Stimulated activated CD4-positive, alpha-beta T cell treated with anti-CD3 and anti-CD28 coated beads, Interleukin-2, amount 100 ng/mL, for 4 hours (primary cell): ENCODE measurements at places on chromosomes 1 and 21.

GRCh38 chr1:15106608-15107007 is 46.9 kb upstream of the TMEM51 start:
- DNase-seq: no peak

DNA sequence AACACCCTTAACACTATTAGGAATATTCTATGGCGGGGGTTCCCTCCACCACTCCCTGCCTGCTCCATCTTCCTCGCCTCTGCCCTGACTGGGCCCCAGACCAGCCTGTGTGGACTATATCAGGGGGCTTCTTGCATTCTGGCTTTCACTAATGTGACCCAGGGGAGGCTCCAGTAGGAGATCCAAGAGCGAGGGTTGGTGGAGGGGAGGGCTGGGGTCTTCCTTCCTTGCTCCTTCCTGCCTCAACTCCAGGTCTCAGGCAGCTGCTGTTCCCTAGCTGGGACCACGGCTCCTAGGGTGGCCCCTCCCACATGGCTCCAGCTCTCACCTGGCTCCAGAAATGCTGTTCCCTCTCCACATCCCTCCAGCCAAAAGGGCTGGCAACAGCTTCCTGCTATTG is 257.4 kb downstream of the MATN1 start:
- DNase-seq: no peak

- no peak for DNase-seq
These were observed 45.3 kb downstream of the MAST2 start for GRCh38 chr1:45848714-45849113.

DNA sequence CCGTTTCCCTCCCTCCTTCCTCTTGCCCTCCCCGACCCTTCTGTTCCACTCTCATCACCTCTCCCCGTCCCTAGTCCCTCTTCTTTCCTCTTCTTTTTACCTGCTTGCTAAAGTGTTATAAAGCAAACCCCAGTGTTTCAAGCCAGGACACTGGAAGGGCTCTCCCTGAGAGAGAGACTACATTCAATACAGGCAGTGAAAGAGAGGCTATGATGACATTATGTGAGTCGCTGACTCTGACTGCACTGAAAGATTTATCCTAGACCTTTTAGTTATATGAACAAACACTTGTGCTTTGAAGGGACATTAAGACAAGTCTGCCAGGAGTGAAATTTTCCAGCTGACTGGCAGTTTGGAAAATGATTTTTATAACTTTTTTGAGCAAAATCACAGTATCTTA is 155.7 kb downstream of the S1PR1 start:
- no peak for DNase-seq

DNA sequence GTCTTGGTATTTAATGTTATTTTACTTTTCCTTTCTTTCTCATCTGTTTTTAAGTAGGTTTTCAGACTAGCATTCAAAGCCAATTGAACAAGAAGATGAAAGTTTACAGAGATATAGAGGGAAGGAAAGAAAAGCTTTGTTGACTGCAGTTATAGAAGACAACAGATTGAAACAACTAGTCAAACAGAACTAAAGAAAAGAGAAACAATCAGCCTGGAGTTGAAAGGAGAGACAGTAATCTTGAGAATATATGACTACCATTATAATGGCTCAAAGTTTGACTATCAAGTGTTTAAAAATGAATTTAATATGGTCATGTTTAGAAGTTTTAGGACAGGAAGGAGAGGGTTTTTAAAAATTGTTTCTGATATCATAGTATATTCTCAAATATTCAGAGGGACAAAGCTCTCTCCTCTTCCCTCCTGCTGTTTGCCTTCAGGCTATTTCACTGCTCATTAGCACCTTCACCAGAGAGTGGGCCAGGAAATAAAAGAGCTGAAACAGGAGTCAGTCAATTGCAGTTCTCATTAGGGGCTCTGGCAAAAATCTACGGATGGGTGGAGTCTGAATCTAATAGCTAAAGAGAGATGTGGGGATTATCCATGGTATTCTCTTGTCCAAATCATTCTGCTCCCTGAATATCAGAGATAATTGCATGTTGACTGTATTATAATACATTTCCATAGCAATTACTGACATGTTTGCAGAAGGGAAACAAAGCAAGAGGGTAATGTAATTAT is 577.8 kb downstream of the BRINP3 start:
- DNase-seq: no peak

DNA sequence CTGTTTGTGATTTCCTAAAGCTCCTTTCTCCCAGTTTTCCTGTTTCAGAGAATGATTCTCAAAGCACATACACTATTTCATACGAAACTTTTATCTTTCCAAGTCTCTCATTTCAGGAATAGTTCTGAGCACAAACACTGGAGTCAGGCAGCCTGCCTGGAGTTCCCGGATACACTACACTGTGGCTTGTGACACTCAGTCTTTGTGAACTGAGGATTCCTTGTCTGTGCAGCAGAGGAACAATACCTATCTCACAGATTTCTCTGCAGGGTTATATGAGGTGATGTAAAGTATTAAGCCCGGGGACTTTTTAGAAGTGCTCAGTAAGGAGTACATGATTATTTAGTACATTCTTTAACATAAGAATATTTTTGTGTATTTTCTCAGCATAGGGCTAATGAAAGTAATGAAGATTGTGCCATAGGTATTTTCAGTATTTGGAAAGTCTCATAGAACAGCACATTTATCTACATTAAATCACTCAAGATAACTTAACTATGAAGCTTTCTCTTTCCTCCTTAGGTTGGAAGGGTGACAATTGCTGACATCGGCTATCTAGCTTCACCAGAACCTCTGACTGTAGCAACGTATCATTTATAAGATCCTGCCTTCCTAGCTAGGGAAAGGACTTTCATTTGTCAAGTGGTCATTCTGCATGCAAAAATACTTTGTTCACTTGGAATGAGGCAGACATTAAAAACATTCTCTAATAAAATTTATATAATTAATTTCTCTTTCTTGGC is 12.9 kb downstream of the GBP2 start:
- no peak for DNase-seq

GRCh38 chr1:85091671-85092280 is 43.5 kb upstream of the MCOLN3 start:
- DNase-seq: no peak
